SHP77 (cell line): ENCODE measurements at places on chromosomes 3 and 15.

DNA sequence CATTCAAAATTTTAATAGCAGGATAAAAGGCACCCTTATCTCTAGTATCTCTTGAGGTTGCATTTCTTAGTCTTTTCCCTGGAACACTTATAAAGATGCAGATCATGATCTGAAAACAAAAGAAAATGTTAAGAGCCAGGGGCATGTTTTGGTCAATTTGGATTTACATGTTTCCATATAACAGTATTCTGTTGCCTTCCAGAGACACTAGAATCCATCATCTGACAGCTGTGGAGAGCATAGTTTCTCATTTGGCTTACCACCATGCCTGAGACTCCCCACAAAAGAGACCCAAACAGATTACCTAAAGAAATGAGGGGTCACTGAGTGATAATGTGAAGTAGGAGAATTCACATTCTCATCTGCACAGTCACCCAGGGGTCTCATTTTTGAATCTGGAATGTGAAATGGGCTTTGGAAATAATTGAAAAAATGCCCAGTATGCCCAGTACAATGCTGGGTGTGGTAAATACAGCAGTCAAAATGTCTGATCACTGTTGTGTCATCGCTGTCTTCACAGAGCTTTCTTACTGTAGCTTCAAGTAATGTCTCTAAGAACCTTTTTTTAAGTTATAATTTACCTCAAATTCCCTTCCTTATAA, 79.9 kb upstream of the ZBTB20 start:
- no peak for DNase-seq

GRCh38 chr3:117524890-117525289, 815.3 kb downstream of the TUSC7 start:
- DNase-seq: no peak

DNA sequence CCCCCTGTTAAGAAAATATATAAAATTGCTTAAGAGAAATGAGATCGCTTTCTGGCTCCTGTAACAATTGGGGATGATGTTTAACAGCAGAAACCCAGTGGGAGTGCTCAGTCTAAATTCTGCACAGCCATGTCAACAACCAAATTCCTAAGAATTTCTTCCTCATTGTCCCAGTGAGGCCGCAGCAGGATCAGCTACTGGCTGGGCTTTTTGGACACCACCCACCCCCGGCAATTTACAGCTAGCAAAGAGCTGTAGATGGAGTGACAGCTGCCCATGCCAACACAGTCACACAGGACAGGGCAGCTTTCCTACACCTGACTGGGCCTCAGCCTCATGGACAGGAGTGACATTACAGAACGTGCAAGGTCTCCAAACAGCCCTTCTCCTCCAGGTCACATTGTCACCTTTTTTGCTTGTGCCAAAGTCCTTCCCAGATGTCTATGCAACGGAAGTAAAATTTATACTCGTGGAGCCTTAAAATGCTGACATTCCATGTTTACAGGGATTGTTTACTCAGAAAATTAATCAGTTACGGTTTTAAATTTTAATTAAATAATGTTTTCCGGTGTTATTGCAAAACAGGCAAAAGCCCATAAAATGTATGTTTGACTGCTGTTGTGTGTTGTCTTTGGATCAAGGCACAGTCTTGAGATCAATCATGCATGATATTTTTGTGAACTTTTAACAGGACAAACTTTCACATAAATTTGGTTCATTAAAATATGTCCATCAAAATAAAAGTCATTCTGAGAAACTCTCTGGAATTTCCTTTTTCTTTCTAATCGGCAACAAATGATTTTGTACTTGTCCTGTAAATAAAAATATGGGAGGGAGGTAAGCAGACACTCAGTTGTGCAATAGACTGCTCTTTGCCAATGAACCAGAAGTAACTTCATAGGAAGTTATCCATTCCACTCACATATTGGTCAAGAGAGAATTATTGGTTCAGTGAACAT, 943.2 kb downstream of the MCTP2 start:
- DNase-seq: no peak

DNA sequence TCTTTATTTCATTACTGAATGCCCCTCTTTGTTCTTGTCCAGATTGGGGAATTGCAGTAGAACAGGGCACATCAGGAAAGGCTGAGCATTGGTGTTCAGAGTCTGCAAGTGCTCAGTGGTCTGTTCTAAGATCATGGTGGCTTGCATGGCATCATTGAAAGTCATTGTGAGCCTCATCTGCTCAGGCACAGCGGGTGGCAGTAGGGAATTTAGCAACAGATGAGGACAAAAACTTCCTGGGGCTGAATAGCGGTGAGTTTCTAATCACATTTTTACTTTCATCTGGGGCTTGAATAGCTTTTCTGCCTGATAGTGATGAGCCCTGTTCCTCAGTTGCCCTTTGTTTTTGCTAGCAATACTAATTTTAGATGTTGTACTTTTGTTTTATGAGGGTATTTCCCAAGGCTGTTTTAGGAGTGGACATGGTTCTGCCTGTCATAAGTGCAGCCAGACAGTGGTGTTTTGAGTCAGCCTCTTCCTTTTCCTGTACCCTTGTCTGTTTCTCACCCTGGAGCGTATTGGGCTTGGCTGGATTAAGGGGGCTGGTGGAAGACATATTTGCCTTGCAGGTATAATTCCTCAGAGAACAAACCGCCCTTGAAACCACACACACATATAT, 127.2 kb upstream of the IL12A start:
- DNase-seq: no peak

DNA sequence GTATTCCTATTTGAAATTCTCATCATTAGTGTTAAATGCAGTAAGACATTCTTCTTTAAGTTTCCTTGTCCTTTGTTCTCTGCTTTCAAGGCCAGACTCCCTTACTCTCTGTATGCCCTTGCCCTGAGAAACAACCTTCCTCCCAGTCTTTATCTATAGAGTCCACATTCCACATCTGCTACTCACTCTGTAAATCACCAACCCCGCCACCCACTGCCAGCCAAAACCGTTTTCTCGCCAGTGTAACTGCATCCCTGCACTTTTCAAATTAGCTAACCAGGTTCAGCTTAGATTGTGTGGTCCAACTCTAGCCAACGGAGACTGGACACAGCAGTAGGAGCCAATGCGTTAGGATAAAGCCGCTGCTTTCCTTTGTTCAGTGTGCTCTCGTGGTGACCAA, 402.4 kb upstream of the PDZRN3 start:
- no peak for DNase-seq

- no peak for DNase-seq
Observed at GRCh38 chr15:48654801-48655200, 9.3 kb upstream of the FBN1 start.

DNA sequence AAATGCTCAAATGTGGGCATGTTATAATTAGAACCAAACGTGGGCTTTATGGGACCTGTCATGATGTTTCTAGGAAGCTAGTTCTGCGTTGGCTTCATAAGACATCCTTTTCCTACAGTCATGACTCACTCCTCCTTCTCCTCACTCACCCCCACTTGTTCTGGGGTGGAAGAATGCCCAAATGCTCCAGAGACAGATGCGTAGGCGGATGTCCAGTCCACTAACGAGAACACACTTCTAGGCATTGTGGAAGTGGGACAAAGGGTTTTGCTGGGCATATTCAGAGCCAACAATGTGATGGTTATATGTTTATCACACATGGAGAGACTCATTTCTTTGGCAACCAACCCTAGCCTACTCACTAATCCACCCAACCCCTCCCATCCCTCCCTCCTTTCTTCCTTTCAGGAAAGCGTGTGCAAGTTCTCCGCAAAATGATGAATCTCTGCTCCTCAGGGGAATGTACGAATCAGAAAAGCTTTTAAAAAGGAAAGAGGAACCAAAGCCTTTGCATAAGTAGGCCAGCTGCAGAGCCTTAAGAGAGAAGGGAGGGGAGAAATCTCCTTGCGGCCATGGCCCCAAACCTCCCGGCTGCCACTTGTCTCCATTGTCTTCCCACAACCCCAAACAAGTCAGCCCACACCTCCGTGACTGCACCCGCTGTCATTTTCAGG, 123.0 kb upstream of the SPRED1 start:
- no peak for DNase-seq

DNA sequence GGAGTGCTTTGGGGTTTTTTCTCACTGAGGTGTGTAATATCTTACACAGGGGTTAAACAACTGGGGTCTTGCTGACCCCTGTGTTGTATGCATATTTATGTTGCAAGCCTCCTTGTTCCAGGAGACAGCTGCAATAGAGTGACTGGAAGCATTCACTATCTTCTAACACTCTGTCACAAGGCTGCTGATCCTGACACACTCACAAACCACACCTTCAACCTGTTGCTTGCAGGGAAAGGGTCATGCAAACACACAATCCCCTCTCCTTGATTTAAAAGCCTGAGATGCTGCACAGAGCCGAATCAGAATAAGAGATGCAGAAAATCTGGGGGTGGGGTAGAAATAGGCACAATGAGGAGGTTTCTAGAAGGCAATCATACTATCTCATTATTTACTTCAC, 197.3 kb downstream of the CADPS start:
- no peak for DNase-seq

DNA sequence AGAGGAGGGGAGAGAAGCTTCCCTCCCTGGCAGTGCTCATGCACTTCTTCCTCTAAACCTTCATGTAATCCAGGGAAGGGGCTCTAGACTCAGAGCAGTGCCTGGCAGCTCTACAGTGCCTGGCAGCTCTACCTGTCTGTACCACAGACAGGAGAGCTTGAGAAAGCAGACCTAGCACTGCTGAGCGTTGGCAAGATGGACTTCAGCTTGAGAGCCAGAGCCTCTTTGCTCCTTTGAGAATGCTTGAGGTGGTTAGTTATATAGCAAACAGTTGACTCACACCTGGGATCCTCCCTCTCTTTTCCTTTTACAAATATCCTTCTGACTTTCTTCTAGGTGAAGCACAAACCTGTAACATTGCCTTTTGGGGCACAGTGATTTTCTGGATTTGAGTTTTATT, 20.9 kb downstream of the FBXO22 start:
- DNase-seq: no peak

DNA sequence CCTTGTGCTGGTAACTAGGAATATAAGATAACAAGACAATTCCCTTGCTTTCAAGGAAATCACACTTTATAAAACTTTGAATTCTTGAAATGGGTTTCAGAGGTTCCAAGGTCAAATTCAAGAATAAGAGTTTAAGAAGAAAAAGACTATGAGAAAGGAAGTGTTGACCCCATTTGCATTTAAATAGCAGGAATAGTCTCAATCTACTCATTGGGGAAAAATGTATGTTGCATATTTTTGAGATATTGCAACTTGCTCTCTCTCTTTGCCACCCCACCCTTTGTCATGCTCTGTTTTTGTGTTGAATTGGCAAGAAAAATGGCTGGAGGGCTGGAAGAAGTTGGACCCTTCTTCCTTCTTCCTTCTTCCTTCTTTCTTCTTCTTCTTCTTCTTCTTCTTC, 699.2 kb downstream of the TUSC7 start:
- no peak for DNase-seq

DNA sequence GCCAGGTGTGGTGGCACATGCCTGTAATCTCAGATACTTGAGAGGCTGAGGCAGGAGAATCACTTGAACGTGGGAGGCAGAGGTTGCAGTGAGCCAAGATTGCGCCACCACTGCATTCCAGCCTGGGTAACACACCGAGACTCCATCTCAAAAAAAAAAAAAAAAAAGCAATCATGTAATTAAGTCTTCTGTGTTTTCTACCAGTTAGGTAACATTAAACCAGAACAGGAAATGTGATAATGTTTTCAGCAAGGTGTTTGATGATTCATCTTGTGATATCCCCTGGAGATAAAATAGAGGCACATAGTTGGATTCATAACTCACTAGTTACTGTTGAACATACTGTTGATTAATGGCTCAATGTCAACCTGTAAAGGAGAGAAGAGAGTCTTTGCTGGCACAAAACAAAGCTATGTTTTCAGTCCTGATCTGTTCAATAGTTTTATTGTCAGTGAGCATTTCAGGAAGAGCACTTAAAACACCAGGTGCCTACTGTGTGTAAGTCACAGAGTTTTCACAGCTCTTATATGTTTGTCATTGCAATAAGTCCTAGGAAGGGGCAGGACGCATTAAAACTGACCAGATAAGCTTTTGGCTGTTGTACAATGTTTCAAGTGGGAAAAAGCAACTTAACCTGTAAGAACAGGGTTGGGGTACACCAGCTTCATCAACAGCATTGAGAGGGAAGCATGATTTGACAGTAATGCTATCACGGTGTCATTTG, 19.5 kb downstream of the DNAJB11 start:
- no peak for DNase-seq

- peak; percentile 74 for DNase-seq
Observed at GRCh38 chr3:122258757-122259371, 66.2 kb upstream of the CSTA start.

DNA sequence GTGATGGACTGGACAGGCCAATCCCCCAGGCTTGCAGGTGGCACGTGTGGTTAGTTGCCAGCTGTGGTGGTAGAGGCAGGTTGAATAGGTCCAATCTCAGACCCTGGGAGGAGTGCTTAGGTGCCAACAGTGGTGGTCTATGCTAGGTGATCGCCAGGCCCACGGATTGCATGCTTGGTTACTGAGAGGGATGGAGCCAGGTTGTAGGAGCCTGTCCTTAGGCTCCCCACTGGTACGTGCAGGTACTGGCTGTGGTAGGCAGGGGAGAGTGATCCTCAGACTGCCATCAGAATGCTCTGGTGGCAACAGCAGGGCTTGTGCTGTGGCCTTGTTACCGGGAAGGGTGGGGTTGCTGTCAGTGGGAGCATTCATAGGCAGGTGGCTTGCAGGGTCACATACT, 44.7 kb downstream of the NCK1 start:
- DNase-seq: no peak

GRCh38 chr3:194632809-194633348, 340 bp downstream of the TMEM44 start:
- DNase-seq: no peak

DNA sequence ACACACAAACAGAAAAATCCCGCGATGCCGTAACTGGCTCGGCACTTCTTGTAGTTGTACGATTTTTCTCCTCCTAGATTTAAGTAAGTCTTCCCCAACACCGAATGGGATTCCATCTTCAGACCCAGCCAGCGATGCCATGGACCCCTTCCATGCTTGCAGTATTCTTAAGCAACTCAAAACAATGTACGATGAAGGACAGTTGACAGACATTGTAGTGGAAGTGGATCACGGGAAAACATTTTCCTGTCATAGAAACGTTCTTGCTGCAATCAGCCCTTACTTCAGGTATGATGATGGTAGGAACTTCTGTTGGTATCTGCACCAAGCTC, 763 bp downstream of the KBTBD8 start:
- DNase-seq: no peak

DNA sequence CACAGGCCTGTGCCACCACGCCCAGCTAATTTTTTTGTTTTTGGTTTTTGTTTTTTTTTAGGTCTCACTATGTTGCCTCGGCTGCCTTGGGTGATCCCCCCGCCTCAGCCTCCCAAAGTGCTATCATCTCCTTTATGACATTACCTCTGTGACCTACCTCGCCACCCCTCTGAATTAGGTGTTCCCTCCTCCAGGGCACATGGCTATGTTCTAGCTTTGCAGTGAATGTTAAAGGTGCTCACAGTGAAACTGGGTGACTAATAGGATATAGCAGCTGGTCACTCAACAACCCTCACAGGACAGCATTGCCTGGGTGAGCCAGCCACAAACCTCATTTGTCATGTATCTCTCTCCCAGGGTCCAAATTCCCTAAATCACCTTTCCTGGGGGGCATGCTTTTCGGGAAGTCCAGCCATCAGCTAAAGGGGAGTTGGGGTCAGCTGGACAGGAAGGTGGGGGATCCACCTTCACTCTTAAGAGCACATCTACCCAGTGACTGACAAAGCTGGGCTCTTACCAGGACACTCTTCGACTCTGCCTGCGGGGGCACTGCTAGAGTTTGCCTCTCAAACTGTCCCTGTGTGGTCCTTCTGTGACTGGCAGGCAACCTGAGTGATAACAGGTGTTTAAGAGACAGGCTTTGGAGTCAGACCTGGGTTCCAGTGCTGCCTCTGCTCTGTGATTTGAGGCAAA, 1.6 kb upstream of the TTLL3 start:
- DNase-seq: peak; percentile 31

GRCh38 chr3:160210799-160211221, 14.4 kb upstream of the C3orf80 start:
- DNase-seq: no peak
